CD14-positive monocyte (primary cell): ENCODE measurements at places on chromosomes 12 and 14.

GRCh38 chr14:102046337-102047278 lies 40.2 kb downstream of the HSP90AA1 start:
- no peak for DNase-seq

- no peak for DNase-seq
These were observed 79.1 kb downstream of the TMEM117 start for GRCh38 chr12:43914923-43915468.

GRCh38 chr12:53190108-53190729 lies 9.5 kb upstream of the CSAD start:
- DNase-seq: no peak

DNA sequence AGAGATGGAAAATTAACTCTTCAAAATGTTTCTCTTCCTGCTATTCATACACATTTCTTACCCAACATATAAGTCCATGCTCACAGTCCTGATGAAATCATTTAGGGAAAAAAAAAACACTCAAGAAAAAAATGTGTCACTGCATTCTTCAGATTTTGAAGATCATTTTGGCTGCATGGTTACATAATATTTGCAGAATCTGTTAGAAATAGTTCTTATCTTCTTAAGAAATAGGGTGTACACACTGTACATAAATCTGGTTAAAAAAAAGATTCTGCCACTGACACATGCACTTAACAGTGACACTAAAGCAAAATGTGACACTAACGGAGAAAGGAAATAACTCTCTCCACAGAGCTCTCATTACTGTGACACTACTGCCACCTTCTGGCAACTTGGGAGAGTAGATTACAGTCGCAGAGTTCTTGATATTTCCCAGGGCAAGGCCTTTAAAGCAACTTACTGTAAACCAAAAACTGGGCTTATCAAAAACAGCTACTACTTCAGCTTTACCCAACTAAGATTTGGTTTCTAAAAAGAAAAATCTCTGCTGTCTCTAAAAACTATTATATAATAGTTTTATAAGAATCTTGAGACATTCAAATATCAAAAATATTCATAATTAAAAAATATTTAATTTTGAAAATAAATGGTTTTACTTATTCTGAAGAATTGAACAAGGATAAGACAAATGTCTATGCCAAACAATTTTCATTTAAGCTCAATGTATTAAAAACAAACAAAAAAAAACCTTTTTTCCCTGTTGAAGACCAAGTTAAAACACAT lies 65.0 kb downstream of the SETD3 start:
- peak; percentile 51 for DNase-seq

DNA sequence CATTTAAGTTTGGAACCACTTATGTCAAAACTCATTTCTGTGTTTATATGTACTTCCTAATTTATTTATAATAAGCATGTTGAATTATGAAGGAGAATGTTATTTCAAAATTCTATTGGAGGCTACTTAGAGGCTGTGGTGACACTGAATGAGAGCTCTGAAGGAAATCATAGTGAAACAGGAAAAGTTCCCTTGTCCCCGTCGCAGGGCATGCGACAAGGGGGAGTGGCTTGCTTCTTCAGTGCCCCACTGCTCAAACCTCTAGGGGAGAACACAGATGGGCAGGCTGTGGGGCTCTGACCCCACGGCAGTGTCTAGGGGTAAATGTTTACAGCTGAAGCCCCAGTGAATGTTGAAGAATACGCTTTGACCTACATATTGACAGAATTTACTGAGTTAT lies 261.9 kb downstream of the RAD51B start:
- DNase-seq: no peak

DNA sequence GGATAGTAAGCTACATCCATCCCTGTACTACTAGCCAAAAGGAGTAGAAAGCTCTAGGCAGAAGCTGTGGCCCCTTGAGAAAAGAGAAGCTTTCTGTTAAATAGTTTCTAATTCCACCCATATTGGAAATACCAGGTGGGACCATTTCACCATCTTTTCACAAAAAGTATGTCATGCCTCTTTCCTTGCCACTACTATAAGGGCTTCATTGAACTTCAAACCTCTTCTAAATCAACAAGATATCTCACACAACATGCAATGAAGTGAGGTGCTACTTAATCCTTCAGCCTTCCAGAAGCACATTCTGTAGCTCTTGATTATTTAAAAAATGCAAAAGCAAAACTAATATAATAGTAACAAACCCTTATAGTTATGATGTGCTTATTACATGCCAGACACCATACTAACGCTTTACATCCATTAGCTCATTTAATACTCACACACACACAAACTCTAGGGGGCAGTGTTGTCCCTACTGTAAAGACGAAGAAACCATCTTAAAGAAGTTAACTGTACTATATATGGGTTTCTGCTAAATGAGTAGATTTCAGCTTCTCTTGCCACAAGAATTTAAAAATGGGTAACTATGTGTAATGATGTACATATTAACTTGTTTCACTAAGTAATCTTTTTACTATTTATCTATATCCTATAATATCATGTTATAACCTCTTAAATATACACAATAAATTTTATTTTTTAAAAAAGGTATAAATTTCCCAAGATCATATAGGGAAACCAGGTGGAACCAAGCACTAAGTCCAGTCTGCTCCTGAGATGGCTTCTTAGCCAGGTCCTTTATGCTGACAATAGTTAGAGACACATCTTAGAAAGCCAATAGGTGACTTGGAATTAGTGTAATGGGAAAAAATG lies 124.4 kb downstream of the RPS29 start:
- DNase-seq: peak; percentile 60

DNA sequence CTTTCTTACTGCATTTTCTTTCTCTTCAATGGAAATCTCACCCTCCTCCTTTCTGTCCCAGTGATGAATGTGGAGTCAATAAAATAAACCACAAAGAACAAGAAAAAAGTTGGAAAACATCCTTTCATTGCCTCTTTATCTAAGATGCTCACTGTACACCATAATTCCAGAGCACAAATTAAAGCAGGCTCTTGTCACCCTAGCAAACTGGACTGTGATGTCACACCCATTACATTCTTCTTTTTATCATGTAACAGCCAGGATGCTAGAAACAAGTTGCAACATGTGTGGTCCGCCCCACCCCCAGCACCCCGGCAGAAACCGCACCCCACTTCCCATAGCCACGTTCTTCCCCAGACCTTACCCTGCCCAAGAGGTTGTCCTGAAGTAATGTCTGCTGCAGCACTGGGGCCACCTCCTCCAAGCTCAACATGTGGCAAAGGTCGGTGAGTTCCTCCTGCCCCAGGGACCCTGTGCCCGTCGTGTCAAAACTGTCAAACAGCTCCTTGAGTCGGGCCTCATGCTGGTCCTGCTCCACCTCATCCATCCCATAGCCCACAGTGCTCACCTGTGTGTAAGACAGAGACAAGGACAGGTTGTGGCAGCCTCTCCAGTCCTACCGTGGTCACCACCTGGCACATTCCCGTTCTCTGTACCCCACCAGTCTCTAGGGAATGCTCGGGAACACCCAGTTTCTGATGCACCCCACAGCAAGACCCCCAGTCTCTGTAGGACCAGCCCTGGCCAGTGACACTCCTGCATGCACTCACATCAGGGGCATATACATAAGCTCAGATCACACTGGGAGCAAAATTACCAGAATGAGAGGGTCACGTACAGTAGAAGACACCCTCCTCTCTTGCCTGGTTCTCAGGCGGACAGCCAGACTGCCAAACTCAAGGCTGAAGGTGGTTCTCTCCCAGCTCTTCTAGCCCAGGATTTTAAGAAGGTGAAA lies 9.2 kb downstream of the NIN start:
- DNase-seq: peak; percentile 86

- peak; percentile 25 for DNase-seq
These were observed 12.5 kb upstream of the ANAPC5 start for GRCh38 chr12:121364683-121365121.

- DNase-seq: no peak
These were observed 223.3 kb upstream of the SFSWAP start for GRCh38 chr12:131487388-131488124.

DNA sequence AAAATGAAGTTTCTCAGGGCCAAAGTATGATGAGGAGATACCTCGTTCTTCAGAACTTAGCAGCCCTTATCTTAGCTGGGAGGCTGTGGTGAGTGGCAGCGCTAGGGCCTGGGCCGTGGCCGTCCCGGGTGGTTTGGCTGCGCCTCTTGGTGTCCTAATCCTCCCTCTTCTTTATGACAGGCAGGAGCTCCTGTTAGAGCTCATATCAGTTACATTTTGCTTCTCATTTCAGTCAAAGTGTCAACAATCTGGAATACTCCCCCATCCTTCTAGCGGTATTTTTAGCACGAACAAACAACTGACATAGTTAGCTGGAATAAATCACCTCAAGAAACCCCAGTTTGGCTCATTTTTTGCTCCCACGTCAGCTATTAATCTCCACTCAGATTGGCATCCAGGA lies 188.8 kb downstream of the TTC7B start:
- no peak for DNase-seq

DNA sequence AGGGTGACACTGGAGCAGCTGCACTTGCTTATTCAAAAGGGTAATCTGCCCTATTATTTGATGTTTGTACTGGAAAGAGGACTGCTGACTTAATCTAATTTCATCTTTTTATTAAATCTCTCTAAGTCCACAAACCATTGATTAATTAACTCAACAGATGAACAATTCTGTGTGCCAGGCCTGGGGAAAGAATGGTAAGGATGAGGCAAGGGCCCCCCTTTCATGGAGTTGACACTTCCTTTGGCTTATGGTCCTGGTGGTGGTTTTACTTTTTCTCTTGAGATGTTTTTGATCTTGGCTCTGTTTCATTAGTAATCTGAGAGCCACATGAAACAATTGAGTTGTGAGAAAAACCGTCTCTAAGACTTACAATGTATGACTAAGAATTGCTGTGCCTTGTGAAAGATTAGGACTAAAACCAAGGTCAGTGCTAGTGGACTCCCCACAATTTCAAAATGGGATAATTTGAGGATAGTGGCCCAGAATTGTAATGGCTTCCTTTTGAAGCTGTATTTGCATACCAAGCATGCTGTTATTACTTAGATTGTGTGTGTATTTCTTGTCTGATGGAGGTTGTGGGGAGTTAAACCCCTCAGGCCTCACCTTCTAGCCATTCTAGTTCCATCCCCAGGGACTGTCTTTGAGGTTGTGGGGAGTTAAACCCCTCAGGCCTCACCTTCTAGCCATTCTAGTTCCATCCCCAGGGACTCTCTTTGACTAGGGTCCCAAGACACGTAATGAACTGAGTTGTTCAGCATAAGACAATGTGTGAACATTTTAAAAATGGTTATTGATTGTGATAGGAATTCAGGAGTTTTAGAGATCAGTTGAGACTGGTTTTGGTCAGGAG lies 52.5 kb upstream of the EVL start:
- DNase-seq: no peak

- DNase-seq: peak; percentile 52
These were observed 52.3 kb downstream of the NEUROD4 start for GRCh38 chr12:55072083-55072482.

DNA sequence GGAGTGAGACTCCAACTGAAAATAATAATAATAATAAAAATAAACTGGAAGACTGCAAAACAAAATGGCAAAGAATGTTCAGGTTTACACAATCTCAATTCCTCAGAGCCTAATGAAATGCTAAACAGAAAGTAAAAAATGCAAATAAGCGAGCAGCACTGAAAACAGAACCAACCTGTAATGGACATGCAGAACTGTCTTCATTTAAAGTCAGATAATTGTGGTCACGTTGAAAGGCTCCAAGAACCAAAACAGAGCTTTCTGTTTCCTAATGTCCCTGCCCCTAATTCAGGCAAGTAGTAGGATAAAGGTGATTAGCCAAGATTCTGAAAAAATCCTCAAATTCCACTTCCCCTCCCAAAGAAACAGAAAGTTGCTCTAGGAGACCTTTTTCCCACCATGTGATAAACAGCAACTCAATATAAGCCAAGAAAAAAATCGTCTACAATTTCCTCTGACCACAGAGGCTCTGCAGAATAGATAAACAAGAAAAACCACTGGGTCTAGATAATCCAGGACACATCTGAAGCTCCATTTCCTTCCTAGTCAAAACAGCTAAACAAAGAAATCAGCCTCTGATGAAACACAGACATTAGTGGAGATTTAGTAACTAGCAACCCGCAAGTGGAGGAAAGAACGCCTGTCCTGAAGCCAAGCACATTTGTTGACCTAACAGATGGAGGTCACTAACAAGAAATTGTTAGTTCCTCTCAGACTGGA lies 3.0 kb downstream of the MIS18BP1 start:
- peak; percentile 85 for DNase-seq

GRCh38 chr12:39616251-39616650 lies 3.4 kb downstream of the ABCD2 start:
- no peak for DNase-seq
